ENCODE measurements at places on chromosomes 5 and 9.

DNA sequence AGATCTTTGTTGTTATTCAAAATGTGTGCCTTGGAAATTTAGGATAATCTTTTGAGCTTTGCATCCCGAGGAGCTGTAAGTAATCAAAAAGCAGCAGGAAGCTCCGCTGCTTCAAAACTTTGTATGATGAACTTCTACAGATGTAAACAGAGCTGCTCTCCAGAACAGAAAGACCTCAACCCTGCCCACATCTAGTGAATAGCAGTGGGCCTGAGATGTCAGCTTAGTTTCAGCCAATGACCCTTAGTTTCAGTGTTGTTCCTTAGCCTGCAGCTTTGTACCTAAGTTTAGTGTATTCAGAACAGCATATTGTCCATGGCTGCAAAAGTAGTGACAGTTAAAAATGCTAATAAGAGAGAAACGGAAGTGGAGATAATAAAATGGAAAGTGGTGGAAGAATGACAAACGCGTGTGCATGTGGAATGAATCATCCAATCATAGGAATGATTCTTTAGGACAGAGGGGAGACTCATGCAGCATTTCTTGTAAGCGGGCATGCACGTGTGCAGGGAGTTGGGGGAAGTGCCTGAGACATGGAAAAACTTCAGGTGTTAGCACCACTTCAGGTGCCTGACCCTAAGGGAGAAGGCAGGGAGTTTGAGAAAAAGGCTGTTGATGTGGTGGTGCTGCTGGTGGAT, 24.9 kb downstream of the SNX24 start:
- no peak for DNase-seq

GRCh38 chr9:121838746-121839669, 187.6 kb downstream of the DAB2IP start:
- DNase-seq = no peak

DNA sequence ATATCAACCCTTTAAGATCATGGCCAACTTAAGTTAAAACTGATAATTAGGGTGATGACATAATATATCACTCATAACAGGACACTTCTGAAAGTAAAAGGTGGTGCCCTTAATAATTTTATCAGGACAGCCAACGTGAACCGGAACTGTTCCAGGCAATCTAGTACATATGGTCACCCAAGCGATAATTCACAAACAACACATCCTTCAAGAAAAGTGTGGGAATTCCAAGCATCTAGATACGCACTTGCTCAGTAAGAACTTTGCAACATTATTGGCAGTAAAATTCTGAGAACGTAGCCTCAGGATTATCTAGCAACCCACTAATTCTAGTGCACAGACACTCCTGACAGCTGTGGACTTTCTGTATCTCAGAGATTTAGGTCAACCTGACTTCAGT, 85.7 kb downstream of the ALDH7A1 start:
- DNase-seq = no peak

DNA sequence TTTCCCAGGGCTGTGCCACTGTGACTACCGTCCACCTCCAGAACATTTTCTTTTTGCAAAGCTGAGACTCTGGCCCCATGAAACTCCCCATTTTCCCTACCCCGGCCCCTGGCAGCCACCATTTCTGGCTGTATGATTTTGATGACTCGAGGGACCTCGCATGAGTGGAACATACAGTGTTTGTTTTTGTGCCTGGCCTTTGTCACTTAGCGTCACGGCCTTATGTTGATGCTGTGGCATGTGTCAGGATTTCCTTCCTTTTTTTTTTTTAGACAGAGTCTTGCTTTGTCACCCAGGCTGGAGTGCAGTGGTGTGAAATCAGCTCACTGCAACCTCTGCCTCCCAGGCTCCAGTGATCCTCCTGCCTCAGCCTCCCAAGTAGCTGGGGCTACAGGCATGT, 42.7 kb downstream of the ASS1 start:
- no peak for DNase-seq

DNA sequence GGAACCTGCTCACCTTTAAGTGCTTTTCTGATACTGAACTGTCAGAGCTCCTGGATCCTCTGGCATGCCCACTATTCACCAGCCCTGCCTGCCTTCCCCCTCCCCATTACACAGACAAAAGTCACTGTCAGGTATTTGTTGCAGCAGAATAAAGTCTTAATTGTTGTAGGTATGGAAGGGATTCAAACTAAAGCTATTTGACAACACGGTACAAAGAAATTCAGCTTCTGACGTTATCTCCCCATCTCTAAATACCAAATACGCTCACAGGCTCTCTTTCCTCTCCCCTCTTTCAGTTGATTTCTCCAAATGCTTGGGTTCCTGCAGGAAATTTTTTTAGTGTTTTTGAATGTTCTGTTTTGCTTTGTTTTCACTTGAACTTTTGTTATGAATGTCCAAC, 9.3 kb upstream of the TGFBR1 start:
- DNase-seq = no peak

- DNase-seq = no peak
Observed at GRCh38 chr5:35185518-35185917, 44.8 kb downstream of the PRLR start.

DNA sequence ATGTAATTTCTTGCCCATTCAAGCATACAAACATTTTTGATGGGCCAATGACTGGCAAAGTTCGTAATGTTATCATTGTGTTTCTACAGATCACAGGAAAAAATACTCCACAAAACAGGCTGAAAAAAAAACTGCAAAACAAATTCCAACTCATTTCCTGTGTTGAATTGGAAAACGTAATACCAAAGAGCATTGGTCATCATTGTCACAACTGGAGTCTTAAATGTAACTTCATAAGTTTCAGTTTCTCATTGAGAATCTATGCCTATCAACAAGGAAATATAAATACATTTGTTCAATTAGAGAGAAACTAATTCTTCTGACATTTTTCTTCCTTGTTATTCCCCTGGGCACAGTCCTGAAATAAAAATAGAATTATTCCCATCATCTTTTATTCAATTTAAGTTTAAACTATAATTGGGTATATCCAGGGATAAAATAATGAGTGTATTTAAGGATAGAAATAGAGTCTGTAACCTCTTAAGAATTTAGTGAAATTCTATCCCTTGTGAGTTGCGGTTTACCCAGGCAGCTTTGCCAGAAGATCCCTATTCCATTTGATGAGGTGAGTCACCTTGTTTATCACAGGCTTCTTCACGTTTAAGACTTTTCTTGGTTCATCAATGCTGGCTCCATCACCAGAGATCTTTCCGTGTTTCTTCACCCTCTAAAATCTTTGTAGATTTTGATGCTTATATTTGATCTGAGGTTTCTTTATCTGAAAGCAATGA, 112.7 kb upstream of the ITGA1 start:
- no peak for DNase-seq

DNA sequence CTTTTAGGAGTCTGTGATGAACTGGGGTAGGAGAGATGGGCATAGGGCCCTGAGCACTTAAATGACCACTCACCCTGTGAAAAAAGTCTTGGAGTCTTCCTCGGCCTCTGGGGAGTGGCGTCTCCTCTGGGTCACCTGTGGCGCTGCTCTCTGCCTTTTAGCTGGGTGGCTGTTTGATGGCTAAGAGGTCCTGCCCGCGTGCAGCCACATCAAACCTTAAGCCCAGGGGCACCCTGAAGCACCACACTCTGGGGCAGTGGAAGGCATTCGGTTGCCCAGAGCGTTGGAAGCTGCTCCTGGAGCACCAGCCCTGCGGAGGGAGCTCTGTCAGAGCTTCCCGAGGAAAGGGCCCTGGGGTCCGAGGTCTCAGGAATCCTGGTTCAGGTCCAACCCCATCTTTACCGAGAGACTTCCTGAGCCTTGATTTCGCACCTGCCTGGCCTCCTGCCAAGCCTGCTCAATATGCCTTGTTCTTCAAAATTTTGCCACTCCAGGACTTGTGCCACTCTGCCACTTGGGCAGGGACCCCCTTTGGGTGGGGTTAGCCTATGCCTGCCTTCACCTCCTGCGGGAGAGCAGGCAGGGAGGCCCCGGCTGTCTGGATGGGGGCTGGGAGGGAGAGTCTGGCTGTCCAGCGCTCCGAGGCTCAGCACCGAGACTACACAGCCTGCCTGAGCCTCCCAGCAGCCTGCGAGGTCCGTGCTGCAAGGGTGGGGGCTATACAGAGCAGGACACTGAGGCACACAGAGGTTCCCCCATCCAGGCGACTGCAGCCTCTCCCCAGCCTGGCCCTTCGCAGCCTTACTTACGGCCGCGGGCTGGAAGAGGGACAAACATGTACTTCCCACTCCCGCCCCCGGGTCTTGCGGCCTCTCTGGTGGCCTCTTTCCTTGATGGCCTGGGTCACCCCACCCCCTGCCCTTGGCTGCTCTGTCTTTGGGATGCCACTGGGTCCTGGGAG, 63.4 kb upstream of the RNU6ATAC start:
- DNase-seq = no peak

- DNase-seq = no peak
Observed at GRCh38 chr9:4099976-4100735, 199.7 kb downstream of the GLIS3 start.

DNA sequence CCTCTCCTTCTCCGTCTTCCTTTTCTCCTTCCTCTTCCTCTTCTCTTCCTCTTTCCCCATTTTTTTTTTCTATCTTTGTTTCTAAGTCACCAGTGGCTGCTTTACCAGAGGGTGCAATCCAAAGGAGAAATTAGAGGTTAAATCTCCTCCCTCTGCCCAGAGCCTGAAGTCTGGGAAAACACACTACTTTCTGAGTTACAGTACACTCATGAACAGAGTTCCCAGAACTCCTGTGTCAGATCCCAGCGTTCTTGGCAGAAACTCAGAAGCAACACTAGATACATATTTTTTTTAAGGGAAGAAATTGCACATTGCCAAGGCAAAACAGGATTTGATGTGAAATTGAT, 189.0 kb downstream of the SNCAIP start:
- DNase-seq = no peak

GRCh38 chr5:52788505-52788821, 747 bp downstream of the ITGA1 start:
- no peak for DNase-seq

DNA sequence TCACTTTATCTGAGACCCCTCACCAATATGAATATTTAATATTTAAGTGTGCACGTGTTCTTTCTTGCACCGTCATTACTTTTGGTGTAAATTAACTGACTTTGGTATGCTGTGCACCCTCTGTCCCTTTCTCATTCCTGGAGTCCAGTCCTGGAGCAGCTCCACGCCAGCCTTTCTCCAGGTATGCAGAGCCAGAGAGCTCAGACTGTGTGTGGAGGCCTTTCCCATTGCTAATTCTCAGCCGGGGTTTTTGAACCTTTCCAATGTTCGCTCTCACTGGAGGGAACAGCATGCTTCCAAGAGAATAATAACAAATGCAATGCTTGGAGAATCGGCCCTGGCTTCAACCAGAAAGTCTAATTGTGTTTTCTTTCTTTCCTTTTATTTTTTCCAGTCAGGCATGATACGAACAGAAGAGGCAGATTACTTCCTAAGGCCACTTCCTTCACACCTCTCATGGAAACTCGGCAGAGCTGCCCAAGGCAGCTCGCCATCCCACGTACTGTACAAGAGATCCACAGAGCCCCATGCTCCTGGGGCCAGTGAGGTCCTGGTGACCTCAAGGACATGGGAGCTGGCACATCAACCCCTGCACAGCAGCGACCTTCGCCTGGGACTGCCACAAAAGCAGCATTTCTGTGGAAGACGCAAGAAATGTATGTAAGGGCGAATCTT, 41.7 kb downstream of the ADAMTS16 start:
- DNase-seq = no peak

GRCh38 chr5:76283670-76284069, 119.4 kb upstream of the IQGAP2 start:
- DNase-seq = no peak

DNA sequence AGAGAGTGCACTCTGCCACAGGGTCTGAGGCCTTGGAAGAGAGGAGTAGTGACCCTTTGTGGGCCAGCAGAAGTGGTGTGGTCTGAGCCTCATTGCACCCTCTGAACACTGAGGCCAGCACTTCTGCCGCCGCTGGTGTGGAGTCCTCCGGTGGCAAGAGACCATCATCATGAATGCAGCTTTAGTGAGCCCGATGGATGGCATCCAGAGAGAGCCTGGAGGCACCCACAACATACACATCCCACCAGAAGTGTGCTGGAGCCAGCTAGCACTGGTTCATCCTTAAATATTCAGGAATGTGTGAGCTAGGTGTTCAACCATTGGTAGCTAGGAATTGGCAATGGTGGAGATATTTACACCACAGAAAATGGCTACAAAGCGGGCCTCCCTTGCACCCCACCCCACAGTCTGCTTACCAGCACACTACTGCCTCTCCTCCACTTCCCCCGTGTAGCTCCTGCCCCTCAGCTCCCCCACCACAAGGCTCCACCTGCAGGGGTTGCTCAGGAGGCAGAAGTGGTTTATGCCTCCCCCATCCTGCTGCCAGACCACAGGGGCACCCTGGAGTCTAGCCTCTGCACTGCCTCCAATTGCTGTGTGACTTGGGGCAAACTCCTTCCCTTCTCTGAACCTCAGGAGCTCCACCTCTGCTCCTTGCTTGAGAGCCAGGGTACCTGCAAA, 16.4 kb downstream of the SLC6A7 start:
- DNase-seq = no peak

DNA sequence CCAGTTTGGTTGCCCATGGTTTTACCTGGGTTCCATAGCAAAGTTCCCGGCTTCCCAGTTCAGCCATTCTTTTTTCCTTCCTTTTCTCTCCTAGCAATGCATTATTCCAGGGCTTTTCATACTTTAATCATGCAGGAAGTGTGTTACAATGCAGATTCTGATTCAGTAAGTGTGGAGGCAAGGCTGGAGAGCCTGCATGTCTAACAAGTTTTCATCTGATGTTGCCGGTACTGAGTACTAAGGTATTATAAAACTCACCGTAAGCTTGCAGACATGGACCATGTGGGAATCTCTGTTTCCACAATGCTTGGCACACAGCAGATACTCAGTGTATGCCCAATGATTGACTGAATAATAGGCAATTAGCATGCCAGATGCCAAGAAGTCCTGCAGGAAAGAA, 102.9 kb upstream of the SHB start:
- DNase-seq = no peak

DNA sequence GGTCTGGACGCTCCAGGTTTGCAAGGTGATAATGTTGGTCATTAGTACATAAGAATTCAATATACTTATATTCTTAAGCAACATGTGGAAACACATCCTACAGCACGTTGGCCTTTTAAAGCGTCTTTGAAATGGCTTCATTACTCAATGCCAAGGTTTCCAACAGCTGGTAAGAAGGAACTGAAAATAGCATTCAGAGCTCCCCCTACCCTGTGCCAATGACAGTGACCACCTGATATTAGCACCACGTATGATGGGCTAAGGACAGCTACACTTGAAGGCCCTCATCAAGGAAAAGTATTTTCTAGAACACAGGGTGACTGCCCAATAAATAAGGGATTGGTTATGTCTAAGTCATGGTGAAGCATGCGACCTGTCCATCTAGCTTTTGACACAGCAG, 9.9 kb downstream of the ZNF622 start:
- DNase-seq = no peak

Measured in BE2C (cell line).